NCI-H1436 (cell line): ENCODE measurements at places on chromosomes 3 and 15.

DNA sequence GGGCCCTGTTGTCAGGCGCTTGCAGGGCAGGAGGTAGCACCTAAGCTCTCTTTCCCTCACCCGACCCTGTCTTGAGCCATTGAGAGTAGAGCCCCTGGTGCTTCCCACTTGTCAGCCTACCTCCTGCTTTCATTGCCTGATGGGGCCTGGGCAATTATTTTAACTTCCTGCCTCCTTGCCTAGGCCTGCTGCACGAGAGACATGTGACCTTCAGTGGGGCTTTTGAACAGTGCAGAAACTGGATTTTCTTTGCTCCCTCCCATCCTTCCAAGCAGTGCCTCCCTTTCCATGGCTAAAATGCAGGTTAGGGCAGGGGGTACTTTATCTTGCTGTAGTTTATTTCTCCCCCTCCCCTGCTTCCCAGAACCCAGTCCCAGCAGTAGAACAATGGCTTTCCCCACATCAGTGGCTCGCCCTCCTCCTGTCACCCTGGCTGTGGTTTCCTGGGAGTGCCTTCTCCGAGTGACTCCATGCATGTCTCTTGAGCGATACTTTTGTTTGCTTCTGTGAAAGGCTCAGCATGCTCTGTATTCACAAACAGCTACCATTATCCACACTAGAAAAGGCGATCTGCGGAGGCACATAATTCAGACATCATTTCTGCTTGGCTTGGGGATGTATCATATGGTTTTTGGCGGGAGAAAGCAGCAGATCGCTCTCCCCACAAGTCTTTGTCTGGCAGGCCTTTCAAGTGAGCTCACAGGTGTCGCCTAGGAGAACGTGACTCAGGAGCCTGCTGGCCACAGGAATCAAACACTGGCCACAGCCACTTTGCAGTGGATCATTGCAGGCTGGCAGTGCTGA, 24.1 kb downstream of the PDIA5 start:
- DNase-seq, result peak; percentile 29

GRCh38 chr3:148930752-148931151, 60.6 kb upstream of the GYG1 start:
- DNase-seq, result no peak

DNA sequence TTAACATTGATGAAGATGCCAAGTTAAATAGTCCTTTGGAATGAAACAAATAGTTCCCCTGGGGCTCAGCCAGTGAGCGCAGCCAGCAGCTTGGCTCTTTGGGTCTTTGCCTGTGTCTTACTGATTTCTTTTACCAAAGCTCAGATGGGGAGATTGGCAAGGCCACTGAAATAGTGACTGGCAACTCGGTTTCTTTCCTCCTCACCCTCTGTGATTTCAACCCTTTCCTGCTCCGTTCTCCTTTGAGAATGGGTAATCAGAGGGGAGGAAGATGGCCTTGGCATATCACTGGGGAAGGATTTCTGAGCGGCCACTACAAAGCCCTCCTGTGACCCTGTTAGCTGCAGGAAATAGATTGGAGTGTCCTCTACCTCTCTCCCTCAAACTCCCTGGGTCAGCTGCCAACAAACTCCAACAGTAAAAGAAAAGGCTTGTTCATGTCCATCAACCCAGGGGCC, 337.1 kb upstream of the LRRFIP2 start:
- no peak for DNase-seq

GRCh38 chr15:79322945-79323344, 12.0 kb downstream of the TMED3 start:
- no peak for DNase-seq

GRCh38 chr3:173065543-173065981, 75.5 kb downstream of the SPATA16 start:
- DNase-seq, result no peak

- no peak for DNase-seq
Observed at GRCh38 chr3:52670621-52671521, 14.8 kb downstream of the PBRM1 start.

- DNase-seq, result no peak
Observed at GRCh38 chr15:70222606-70223005, 124.9 kb upstream of the TLE3 start.

- DNase-seq, result no peak
Observed at GRCh38 chr3:53151870-53152660, 8.9 kb upstream of the PRKCD start.

- DNase-seq, result no peak
Observed at GRCh38 chr3:30604558-30604957, 1.8 kb upstream of the TGFBR2 start.

- no peak for DNase-seq
Observed at GRCh38 chr3:177705976-177706823, 508.9 kb upstream of the TBL1XR1 start.

DNA sequence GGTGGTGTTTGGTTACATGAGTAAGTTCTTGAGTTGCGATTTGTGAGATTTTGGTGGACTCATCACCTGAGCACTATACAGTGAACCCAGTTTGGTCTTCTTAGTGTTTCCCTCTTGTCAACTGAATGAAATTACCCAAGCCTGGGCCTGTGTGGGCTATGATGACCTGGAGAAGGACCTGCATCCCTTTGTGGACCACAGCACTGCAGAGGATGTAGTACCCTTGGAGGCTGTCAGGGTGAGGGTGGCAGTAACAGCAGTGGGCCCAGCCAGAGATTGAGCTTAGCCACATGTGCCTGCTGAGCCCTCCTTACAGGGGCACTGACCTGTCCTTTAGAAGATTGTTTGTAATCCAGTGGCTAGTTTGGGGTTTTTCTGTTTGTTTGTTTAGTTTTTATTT, 250.1 kb upstream of the TRIM42 start:
- DNase-seq, result no peak

GRCh38 chr15:66884661-66885237, 180.7 kb upstream of the SMAD3 start:
- DNase-seq, result no peak

DNA sequence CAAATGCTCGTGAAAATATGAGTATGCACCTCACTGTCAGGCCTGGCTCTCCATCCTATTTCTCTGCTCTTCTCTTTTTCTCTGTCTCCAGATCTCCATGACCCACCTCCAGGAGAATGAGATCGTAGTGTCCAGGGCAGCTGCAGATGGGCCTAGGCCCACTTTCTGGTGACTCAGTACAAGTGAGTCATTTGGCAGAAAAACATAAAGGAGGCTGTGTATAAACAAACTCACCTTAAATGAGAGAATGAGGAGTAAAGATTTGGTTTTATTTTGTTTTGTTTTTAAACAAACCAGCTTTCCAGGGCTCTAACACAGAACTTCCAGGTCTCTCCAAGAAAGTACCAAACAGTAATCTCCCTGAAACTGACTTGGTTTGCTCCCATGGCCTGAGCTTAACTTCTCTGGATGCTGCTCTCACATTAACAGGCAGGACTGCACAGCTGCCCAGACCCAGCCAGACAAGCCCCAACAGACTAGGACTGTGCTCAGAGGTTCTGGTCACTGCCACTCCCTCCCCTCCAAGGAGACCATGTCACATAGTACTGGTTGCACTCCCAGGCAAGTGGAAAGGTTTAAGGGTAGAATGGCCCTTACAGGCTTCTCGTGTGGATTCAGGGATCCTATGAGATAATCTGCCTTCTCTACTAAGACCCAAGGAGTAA, 1.5 kb upstream of the HEG1 start:
- no peak for DNase-seq

GRCh38 chr3:145333931-145334330, 827.1 kb downstream of the PLOD2 start:
- DNase-seq, result no peak

- DNase-seq, result no peak
Observed at GRCh38 chr3:192947421-192947820, 29.8 kb upstream of the MB21D2 start.

- no peak for DNase-seq
Observed at GRCh38 chr15:40175160-40175559, 14.3 kb downstream of the BUB1B start.

GRCh38 chr15:34708422-34708821, 46.4 kb downstream of the GJD2 start:
- no peak for DNase-seq

GRCh38 chr15:52529341-52529924, 753 bp upstream of the MYO5A start:
- no peak for DNase-seq

GRCh38 chr15:51288143-51289065, 50.0 kb downstream of the CYP19A1 start:
- no peak for DNase-seq

DNA sequence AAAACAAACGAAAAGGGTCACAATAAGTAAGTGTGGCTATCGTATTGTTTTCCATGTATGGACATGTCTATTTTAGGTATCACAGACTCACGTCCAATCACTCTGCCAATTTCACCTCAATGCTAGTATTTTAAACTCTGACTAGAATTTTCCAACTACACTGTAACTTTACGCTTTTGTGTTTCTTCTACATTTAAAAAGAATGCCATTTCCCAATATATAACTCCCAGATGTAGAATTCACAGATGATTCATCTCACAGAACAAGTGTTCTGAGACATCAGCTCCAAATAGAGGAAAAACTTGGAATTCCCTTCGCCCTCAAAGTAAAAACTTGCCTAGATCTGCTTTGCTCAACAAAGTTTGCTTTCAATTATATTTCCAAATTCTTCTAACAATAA, 14.2 kb downstream of the LRIG1 start:
- DNase-seq, result no peak

GRCh38 chr3:150488867-150489266, 57.4 kb downstream of the SERP1 start:
- no peak for DNase-seq

- no peak for DNase-seq
Observed at GRCh38 chr3:123104550-123104949, 37.7 kb downstream of the PDIA5 start.

DNA sequence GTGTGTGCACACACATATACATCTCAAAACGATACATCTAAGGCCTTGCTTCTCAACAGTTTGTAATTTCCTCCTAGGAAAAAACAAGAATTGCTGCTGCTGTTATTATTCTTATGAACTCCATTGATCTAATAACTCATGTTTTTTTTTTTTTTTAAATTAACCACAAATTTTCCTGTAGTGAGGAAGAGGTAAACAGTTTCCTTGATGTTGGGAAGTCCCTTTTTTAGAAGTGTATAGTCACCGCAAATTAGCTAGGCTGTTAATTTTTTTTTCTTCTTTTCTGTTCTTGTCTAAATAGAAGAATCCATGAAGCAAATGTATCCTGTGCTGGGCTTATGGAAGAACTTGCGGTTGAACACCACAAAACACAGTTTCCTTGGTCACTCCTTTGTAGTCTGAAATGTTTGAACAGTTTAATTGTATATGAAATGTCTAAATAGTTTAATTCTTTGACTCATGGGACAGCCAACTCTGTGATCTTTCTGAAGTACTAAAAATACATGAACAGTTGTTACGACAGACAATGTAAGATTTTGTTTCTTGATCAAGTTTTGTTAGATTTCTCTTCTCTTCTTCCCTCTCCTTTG, 64.5 kb downstream of the MITF start:
- no peak for DNase-seq

DNA sequence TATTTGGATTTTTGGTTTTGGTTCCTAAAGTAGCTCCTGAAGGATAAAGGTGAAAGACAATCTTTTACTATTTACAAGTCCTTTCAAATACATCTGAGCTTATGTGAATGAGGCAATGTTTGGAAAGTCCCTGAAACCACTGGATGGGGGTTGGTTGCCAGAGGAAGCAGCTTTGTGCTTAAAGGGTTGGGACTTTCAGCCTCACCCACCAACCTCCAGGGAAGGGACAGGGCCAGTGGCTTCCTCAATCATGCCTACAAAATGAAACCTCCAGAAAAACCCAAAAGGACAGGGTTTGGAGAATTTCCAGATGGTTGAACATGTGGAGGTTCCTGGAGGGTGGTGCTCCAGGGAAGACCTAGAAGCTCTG, 20.9 kb upstream of the ABHD17C start:
- no peak for DNase-seq
